Renal pelvis (tissue), 12 donors: ENCODE measurements at places on chromosomes 12 and 14. TPM values are rescaled to one million over a fixed set of nuclear protein-coding genes. Genes with fewer than 3 reads are reported as not detected.

The KLRD1 gene
- polyA plus RNA-seq, result 0.24 TPM

The EP400 gene
- polyA plus RNA-seq, result 34.1 TPM

The TRHDE gene
- polyA plus RNA-seq, result 20.0 TPM

- DNase-seq, result no peak
Observed at GRCh38 chr14:91059576-91060350, 678 bp downstream of the RPS6KA5 start.

- DNase-seq, result no peak
Observed at GRCh38 chr14:71362920-71363584, 455.8 kb downstream of the PCNX1 start.

DNA sequence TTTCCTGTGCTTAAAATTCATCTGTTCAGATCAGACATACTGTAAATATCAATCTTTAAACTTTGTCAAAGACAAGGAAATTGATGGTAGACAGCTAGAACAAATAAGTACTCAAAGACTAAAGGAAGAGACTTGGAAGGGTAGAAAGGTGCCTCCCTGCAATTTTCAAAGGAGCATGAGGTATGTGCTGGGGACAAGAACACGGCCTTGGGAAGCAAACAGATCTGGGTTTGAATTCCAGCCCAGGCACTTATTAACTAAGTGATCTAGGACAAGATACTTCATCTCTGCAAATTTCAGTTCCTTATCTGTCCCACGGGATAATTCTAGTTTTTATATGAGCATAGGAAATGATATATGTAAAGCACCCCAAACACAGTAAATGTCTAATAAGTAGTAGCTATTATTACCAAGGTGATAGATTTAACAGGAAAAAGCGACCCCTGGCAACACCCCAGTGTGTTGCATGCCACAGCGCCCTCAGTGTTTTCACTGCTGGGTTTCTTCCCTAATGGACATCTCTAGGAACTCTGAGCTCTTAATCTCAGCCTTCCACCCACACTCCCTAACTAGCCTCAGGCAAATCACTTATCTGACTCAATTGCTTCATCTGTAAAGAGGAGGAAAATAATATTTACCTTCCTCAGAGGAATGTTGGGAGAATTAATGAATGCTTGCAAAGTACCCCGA, 44.7 kb upstream of the BMP4 start:
- DNase-seq, result no peak

GRCh38 chr14:75295061-75295461, 16.4 kb downstream of the FOS start:
- peak; percentile 55 for DNase-seq

GRCh38 chr12:18192119-18192518, 69.2 kb upstream of the PIK3C2G start:
- DNase-seq, result peak; percentile 22
